ENCODE measurements at places on chromosomes 1 and 21. TPM values are rescaled to one million over a fixed set of nuclear protein-coding genes. Genes with fewer than 3 reads are reported as not detected.

CNR2 gene
- total RNA-seq: not detected

HJV gene
- not detected for total RNA-seq

RPF1 gene
- total RNA-seq: 80.0 TPM

EDARADD gene
- total RNA-seq: not detected

- H3K4me1 ChIP-seq: no peaks in the 10 kb centered on the region
- DNase-seq: no peak
- no peak overlapping the region for H3K4me3 ChIP-seq
- H3K27me3 ChIP-seq: no peaks in the 10 kb centered on the region
- H3K27ac ChIP-seq: no peak overlapping the region
These were observed 625 bp downstream of the KLHDC7A start for GRCh38 chr1:18481190-18481920.

- H3K4me3 ChIP-seq: no peak overlapping the region
- H3K27me3 ChIP-seq: no peaks in the 10 kb centered on the region
- H3K36me3 ChIP-seq: peaks cover 14% of the 10 kb centered on the region
- peak; percentile 81 for DNase-seq
These were observed 55.8 kb downstream of the SLC45A1 start for GRCh38 chr1:8373581-8374241.

DNA sequence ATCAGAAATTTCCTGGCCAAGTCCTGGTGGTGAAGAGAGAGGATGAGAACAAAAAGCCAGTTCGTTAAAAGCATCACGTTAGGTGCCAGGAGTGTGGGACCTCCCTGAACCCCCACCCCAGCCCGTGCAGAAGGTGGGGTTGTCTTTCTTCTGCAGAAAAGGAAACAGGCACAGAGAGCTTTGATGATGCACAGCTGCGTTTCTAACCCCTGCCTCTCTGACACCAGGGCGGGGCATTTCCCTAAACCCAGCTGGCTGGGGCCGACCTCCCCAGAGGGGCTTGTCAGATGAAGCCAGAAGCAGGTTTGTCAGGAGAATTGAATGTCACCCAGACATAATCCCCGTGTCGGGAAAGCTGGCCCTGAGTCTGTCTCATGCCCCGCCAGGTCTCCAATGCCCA is 189.3 kb upstream of the EDN2 start:
- DNase-seq: no peak
- H3K27ac ChIP-seq: no peak overlapping the region
- no peaks in the 10 kb centered on the region for H3K27me3 ChIP-seq
- H3K36me3 ChIP-seq: no peaks in the 10 kb centered on the region
- H3K4me3 ChIP-seq: no peak overlapping the region
- H3K4me1 ChIP-seq: peaks cover 62% of the 10 kb centered on the region

DNA sequence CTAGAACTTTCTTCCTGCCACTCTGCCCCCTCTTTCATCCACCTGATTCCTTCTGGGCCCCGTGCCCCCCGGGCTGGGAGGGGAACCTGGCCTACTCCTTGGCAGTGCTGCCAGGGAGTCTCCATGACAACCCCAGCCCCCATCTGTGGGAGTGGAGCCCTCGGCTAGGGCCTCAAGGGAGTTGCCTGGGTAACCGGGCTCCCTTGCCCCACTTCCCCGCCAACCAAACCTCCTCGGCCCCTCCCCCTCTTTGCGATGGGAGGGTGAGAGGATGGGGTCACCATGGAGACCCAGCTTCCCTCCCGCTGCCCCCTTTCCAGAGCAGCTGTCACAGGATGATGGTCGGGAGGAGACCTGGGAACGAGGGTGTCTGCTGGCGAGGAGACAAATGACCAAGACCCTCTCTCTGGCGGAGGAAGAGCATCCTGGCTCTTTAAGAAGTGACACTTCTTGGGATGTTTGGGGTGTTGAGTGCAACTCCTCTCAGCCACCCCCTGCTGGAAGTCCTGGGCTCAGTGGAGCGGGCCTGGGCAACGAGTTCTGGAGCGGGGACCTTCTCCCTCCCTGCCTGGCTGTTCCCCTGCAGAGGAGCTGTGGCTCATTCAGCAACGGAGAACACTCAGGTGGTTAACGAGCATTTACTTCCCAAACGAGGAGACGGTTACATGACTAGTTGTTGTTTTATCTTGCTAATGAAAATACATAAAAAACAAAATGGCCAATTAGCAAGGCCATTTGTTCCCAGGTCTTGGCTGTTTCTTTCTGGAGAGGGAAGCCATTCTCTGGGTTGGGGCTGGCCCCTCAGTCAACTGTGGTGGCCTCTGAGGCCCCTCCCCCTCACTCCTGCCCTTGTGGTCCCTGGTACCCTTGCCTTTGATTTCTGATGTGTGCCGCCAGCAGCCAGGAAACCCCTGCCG is 82.8 kb downstream of the UBIAD1 start:
- DNase-seq: no peak
- H3K4me1 ChIP-seq: no peaks in the 10 kb centered on the region
- H3K27me3 ChIP-seq: peaks cover 57% of the 10 kb centered on the region

DNA sequence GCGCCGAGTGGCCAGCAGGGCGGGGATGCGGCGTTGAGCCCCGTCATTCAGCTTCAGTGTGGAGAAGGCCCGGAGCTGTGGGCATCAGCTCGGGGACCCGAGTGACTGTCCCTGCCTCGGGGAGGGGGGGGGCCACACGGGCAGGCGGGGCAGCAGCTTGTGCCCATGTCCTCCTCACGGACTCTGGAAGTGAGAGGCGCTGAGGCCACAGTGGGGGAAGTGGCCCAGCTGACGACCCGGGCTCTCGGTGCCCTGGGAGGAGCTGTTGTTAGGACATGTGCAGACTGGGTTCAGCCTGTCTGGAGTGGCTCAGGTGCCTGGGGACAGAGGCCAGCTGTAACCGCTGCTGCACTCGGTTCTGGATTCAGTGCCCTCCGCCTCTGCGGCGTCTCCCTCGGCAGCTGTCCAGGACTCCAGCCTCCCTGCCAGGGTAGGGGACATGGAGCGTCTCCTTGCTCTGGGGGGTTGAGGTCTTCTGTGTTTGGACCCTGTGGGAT is 71.1 kb downstream of the SKI start:
- H3K27me3 ChIP-seq: no peaks in the 10 kb centered on the region
- H3K4me3 ChIP-seq: no peak overlapping the region
- no peak overlapping the region for H3K27ac ChIP-seq
- DNase-seq: no peak

DNA sequence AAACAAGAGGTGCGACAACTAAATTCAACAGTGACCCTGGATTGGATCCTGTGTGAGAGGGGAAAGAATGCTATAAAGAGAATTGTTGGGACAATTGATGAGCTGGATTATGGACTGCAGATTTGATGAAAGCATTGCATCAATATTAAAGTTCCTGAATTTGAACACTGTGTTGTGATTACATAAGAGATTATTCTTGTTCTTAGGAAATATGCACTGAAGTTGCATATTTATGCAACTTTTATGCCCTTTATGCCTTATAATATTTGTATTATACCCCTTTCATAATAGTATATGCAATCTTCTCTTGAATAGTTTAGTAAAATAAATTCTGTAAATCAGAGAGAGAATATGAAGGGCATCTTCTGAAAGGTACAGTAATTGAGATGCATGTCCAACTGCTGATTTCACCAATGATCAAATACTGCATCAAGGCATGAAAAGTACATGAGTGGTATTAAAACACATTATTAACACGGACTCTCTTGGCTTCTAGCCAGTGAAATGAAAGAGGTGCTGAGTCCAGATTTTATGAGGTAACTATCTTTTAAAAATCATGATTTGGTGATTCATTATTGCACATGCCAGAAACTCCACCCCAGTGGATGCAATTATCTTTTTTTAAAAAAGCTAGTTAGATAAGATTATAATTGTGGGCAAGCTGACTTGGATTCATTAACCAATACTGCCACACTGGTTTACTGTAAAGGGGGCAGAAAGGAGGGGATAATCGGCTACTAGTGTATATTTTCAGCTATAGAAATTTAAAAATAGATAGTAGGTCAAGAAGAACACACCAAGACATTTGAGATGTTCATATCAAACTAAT is 19.9 kb upstream of the LPAR3 start:
- no peaks in the 10 kb centered on the region for H3K4me1 ChIP-seq
- H3K27ac ChIP-seq: no peak overlapping the region
- H3K4me3 ChIP-seq: no peak overlapping the region
- peaks cover 15% of the 10 kb centered on the region for H3K27me3 ChIP-seq
